ENCODE measurements at places on chromosomes 12 and 14. TPM values are rescaled to one million over a fixed set of nuclear protein-coding genes. Genes with fewer than 3 reads are reported as not detected.

DNA sequence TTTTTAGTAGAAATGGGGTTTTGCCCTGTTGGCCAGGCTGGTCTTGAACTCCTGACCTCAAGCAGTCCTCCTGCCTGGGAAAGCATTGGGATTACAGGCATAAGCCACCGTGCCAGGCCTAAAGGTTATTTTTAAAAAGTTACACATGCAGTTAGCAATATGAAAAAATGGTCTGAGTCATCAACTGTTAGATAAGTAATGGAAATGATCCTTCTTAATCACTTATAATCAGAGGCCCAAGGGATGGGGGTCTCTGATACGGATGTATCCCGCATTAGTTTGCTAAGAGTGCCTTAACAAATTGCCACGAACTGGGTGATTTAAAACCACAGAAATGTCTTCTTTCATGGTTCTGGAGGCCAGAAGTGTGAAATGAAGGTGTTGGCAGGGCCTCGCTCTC is 54.1 kb upstream of the FERMT2 start:
- no peak for DNase-seq

DNA sequence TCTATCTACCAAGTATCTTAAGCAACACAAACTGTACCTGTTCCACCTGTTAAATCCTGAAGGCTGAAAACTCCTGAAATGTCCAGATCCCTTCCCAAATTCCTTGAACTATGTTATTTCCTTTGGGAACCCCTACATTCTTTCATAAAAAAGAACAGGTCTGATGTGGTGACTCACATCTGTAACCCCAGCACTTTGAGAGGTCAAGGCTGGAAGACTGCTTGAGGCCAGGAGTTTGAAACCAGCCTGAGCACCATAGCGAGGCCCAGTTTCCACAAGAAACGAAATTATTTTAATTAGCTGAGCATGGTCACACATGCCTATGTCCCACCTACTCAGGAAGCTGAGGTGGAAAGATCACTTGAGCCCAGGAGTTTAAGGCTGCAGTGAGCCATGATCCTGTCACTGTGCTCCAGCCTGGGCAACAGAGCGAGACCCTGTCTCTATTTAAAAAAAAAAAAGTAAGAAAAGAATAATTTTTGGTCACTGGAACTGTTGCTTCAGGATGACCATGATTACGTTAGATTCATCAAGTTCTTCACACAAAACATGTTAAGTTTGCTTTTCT is 84.3 kb downstream of the PHLDA1 start:
- DNase-seq: no peak

GRCh38 chr14:73728717-73729330 is 14.6 kb upstream of the PNMA1 start:
- peak; percentile 89 for DNase-seq

- no peak for DNase-seq
Measured at GRCh38 chr12:93087840-93088610, 158.9 kb upstream of the EEA1 start.

DCN gene
- 8.9 TPM for polyA plus RNA-seq

DNA sequence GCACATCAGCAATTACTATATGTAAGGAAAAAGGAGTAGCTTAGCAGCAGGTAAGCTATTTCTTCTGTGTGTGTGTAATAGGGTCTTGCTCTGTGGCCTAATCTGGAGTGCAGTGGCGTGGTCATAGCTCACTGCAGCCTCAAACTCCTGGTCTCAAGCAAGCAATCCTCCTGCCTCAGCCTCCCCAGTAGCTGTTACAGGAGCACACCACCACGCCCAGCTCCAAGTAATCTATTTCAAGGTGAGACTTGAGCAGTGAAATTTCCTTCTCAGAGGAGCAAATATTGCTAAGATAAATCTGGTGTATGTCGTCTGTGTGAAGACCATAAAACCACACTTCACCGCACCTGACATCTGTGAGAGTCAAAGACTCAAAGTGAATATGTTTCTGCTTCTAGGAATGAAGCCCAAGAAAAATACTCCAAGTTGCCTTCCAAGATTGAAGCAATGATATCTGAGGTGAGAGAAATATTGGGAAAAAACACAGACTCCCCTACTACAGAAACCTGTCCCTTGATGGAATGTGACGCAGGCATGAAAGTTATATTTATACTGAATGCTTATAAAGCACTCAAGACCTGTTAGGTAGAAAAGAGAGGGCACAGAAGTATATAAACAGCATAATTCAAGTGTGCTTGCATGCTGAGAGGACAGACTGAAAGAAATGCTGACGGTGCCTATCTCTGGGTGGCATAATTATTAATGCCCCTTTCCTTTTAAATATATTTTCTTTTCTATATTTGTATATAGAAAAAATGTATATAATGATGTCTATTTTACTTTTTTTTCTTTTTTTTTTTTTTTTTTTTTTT is 2.5 kb upstream of the SELPLG start:
- no peak for DNase-seq

MYH6 gene
- not detected for polyA plus RNA-seq

STYK1 gene
- not detected for polyA plus RNA-seq

- DNase-seq: no peak
Measured at GRCh38 chr12:111471236-111471635, 65.5 kb downstream of the SH2B3 start.

- peak; percentile 96 for DNase-seq
Measured at GRCh38 chr12:132908145-132909029, 21.0 kb upstream of the CHFR start.

IL31 gene
- polyA plus RNA-seq: not detected

ANO4 gene
- 14.1 TPM for polyA plus RNA-seq

ANG gene
- polyA plus RNA-seq: 3.6 TPM

- no peak for DNase-seq
Measured at GRCh38 chr12:92596383-92596782, 106.4 kb upstream of the PLEKHG7 start.

DNA sequence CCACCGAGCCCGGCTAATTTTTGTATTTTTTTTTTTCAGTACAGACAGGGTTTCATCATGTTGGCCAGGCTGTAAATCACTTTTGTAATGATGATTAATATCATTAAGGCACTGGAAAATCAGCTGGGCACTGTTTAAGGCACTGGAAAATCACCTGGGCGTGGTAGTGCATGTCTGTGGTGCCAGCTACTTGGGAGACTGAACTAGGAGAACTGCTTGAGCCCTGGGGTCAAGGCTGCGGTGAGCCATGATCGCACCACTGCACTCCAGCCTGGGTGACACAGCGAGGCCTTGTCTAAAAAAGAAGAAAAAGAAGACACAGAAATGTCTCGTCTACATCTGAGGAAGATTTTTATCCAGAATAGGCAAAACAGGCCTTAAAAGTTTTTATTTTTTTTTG is 12.7 kb downstream of the SLC11A2 start:
- no peak for DNase-seq

GLT1D1 gene
- 0.06 TPM for polyA plus RNA-seq

HOXC6 gene
- polyA plus RNA-seq: 9.1 TPM

MNAT1 gene
- polyA plus RNA-seq: 46.7 TPM

DNA sequence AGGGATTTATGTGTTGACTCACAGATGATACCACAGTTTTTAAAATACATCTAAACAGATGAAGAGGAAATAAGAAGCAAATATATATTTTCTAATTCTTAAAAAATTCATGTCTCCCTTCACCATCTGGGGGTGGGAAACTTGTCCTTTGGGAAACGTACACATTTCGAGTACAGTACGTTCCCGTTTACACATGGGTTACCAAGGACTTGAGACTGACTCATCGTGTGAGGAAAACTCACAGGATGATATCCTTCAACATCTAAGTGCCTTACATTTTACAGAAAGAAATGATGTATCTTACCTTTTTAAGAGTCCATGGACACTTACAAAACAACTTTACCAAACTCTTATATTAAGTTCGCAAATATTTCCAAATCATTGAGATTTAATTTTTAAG is 16.0 kb upstream of the FBLN5 start:
- DNase-seq: no peak

GRCh38 chr12:14395074-14395778 is 29.7 kb downstream of the ATF7IP start:
- DNase-seq: no peak

RNASE3 gene
- polyA plus RNA-seq: not detected

- no peak for DNase-seq
Measured at GRCh38 chr14:84937449-84937848, 592.5 kb upstream of the FLRT2 start.

- DNase-seq: no peak
Measured at GRCh38 chr14:92587700-92588085, 74.1 kb downstream of the RIN3 start.

DNA sequence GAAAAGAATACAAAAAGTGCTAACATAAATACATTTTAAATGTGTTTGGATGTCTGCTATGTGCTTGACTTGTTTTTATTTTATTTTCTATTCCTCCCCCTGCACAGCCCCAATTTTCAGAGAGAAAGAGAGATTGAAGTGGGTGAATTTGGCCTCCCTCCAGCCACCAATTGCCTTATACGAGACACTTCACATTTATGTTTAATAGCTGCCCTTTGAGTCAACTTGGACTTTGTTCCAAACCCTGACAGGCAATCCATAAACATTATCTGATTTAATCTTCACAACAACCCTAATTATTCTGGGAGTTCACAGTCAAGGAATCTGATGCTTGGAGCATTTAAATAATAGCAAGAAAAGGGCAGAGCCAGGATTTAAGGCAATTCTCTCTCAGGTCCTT is 161.7 kb downstream of the SLC15A4 start:
- DNase-seq: no peak

CNTN1 gene
- 0.13 TPM for polyA plus RNA-seq

DNA sequence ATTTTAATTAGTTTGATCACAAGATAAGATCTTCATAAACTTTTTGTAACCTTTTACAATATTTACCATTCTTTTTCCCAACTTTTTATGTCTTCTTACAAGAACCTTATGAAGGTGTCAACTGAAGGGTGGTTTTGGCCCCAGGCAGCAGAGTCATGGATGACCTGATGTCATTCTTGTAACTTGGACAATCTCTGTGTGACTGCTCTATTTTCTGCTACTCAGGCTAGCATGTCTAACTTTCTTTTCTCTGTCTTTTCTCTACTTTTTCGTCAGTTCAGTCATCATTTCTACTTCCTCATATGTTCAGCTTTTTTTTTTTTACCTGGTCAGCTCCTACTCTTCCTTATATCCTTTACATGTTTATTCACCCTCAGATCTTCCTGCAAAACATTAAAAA is 150.7 kb upstream of the PTPRQ start:
- DNase-seq: no peak

PLCZ1 gene
- polyA plus RNA-seq: 0.15 TPM

- DNase-seq: no peak
Measured at GRCh38 chr12:121287267-121287954, 9.1 kb downstream of the CAMKK2 start.

- no peak for DNase-seq
Measured at GRCh38 chr12:101925361-101925760, 48.0 kb downstream of the DRAM1 start.

DHRS2 gene
- polyA plus RNA-seq: 1.2 TPM

DNA sequence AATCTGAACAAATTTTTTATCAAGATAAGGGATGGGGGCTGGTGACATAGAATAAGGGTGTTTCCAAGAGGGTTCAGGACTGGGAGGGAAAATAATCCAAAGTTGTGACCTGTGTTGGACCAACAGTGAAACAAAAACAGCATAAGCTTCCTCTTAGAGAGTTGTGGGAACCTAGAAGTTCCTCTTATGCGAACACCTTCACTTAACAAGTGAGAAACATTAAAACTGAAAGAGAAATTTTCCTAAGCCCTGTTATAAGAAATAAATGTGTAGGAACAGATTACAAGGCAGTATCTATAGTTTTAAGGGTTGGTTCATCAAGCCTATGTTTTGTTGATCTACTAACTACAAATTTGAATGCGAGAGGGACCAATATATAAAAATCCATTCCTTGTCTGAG is 58.4 kb downstream of the LLPH start:
- no peak for DNase-seq

GRCh38 chr12:110365489-110366320 is 37.8 kb downstream of the ANAPC7 start:
- DNase-seq: no peak

RBMS2 gene
- polyA plus RNA-seq: 12.2 TPM

PDE3A gene
- 0.67 TPM for polyA plus RNA-seq

DNA sequence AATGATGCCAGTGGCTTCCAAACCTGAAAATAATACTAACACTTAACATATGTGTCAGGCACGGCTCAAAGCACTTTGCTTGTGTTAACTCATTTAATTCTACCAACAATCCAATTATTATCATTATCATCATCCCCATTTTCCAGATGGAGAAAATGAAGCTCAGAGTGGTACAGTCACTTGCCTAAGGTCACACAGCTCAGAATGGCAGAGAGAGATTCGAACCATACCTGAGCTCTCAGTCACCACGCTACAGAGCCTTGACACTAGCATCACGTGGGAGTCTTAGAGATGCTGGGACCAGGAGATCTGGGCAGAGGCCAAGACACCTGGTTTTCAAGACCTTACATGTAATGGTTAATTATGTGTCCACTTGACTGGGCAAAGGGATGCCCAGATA is 34.2 kb downstream of the DHX37 start:
- DNase-seq: peak; percentile 7

CCDC60 gene
- not detected for polyA plus RNA-seq

COCH gene
- polyA plus RNA-seq: 9.9 TPM

ADAM20 gene
- 0.05 TPM for polyA plus RNA-seq

DNA sequence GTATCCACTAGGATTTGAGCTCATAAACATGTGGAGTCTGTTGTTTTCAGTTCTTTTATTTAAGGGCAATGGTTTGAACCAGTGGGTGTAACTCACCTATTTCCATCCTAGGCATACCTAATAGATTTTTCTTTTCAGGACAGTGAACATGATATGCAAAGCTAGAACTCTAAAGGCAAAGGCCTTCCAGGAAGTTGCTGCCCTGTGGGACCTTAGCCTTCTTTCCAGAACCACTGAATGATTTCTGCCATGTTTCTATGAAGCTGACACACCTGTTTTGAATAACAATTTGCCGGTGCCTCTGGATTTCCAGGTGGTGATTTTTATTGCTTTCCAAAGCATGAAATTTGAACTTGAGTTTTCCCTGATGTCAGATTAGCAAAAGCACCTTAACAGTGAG is 372.9 kb upstream of the FAR2 start:
- no peak for DNase-seq
